NCI-H1105 (cell line): ENCODE measurements at places on chromosomes 16 and 17.
A peak's percentile ranks its signal among the peaks of the same experiment; 100 is the strongest.

GRCh38 chr16:89456419-89456959, 33.9 kb downstream of the ANKRD11 start:
- DNase-seq = no peak

DNA sequence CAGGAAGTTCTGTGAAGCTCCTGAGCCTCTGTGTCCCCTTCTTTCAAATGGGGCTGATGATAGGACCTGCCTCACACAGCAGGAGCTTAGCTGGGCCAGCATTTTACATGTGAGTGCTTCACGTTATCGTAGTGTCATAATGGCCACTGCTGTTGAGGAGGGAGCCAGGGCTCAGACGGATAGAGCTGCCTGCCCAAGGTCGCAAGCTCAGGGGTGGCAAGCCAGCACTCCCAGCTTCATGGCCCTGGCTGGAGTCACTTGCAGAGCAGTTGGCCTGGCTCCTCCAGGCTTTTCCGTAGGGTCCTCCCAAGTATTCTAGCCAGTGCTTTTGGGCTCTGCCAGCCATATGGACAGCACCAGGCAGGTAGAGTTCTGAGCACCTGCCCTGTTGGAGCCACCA, 115.1 kb downstream of the SOCS1 start:
- no peak for DNase-seq

- DNase-seq = no peak
Measured at GRCh38 chr17:68459037-68459639, 1.8 kb upstream of the WIPI1 start.

DNA sequence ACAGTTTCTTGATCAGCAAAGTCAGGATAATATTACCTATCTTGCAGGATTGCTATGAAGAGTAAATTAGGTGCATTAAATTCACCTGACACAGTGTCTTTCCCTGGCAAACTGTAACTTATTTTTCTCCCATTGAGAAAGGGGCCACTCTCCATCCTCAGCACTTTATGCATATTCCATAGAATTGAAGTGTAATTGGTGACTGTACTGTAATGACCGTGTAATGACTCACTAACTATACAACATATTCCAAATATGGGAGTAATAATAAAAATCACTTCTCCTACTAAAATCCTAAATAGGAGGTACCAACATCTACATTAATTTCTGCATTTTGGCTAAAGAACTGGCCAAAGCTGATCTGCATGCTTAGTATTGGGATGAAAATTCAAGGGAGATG, 141.9 kb upstream of the NOG start:
- DNase-seq = no peak

DNA sequence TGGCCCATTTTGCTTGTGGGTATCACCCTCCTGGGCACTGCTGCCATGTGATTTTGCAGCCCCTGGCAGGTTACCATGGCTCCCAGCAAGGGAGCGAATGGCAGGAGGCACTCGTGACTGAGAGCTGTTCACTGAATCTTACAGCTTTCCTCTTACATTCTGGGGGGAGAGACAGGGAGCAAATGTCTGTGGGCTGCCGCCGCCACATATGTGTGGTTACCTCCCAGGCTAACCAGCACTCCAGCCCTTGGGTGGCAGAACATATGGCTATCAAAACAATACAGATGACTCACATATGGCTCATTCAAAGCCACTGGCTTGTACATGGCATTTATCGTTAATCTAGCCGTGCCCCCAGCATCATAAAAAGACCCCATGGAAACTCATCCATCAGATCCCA, 19.8 kb downstream of the GTF3C1 start:
- no peak for DNase-seq

- no peak for DNase-seq
Measured at GRCh38 chr16:84973236-84973635, 38.1 kb downstream of the ZDHHC7 start.

GRCh38 chr17:358491-359151, 6.0 kb upstream of the RPH3AL start:
- DNase-seq = no peak

DNA sequence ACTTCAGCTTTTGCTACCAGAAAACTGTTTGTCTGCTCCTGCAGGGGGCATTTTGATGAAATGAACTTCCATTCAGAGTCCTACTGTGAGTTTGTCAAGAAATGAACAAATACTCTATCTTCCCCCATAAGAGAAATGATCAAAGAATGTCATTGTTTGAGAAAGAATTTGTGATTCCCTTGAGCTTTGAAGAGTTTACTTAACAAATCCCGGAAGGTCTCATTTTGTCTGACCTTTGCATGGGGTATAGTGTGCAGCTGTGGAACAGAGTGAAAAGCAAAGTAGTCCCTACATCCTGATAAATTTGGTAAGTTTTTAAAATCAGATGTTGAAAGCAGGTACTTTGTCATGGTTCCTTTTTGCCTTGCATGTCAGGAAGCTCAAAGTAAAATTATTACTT, 178.0 kb downstream of the ABCC12 start:
- no peak for DNase-seq

DNA sequence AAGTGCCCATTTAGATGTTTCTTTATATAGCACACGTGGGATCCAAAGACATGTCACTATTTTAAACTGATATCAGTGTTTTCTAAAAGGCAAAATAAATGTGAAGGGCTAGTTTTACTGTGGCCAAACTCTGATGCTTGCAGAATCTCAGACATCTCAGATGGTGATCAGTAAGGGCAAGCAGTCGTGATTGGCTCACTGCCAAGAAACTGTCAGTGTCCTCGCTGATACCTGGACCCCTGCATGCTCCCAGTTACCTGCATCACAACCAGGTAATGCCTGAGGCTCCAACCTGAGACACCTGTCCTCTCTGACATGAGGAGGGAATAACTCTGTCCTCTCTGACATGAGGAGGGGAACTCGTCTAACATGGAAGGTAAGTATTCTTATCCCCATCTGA, 114.0 kb downstream of the SPECC1 start:
- peak; percentile 28 for DNase-seq

DNA sequence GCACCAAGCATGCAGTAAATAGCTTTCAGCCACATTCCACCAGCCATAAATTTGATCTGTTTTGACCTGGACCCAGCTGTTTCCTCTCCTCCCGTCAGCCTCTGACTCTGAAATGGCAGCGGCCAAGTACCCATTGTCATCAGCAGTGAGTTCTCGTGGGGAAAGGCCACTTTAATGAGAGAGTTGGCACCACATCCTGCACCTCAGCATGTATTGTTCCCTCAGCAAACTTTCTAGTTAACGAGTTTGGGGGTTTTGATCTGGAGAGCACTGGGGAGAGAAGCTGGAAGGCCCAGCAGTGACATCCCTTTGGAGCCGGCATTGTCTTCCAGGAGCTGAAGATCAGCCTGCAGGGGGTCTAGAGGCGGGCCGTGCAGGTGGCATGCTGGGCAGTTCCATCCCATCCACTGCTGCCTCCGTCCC, 84.9 kb downstream of the RPA1 start:
- no peak for DNase-seq

DNA sequence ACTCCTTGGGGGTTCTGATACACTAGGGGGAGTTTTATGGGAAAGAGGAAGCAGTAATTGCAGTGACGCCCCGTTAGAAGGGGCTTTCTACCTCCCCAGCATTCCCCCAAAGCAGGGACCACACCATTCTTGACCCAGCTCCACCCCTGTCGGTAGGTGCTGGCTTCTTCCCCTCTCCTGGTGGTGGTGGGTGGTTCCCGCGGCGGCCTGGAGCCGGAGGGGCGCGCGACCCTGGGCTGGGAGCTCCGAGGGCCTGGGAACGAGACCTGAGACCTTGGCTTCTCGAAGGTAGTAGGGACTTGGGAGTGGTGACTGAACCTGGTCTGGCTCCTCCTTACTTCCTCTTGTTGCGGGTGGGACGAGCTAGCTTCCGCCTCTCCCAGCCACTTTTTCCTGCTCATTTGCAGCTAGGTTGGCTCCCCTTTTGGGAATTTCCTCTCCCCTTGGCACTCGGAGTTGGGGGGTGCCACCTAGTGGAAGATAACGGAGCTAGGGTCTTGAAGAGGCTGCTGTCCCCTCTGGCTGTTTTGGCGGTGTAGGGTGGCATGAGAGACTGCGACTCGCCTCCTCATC, 438 bp downstream of the GRN start:
- peak; percentile 68 for DNase-seq

DNA sequence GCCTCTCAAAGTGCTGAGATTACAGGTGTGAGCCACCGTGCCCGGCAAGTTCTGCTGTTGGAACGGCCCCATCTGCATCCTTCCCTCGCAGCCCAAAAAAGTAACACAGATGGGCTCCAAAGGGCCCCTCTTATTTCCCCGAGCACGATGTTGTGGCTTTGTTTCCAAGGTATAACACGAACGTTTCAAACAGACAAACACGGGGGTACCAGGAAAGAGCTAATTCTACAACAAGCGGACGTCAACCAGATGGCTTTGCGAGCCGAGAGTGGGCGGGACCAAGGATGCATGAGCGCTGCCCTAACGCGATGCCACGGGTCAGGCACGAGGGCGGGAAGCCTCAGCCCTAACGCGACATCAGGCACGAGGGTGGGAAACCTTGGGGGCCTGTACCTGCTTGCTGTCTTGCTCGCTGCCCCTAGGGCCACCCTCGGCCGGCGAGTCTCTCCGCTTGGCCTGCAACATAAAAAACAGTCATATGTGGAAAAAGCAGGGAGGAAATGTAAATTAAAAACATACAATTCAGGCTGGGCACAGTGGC, 24.2 kb downstream of the UNKL start:
- DNase-seq = no peak

GRCh38 chr16:64012166-64012565, 1109.7 kb downstream of the CDH11 start:
- no peak for DNase-seq

DNA sequence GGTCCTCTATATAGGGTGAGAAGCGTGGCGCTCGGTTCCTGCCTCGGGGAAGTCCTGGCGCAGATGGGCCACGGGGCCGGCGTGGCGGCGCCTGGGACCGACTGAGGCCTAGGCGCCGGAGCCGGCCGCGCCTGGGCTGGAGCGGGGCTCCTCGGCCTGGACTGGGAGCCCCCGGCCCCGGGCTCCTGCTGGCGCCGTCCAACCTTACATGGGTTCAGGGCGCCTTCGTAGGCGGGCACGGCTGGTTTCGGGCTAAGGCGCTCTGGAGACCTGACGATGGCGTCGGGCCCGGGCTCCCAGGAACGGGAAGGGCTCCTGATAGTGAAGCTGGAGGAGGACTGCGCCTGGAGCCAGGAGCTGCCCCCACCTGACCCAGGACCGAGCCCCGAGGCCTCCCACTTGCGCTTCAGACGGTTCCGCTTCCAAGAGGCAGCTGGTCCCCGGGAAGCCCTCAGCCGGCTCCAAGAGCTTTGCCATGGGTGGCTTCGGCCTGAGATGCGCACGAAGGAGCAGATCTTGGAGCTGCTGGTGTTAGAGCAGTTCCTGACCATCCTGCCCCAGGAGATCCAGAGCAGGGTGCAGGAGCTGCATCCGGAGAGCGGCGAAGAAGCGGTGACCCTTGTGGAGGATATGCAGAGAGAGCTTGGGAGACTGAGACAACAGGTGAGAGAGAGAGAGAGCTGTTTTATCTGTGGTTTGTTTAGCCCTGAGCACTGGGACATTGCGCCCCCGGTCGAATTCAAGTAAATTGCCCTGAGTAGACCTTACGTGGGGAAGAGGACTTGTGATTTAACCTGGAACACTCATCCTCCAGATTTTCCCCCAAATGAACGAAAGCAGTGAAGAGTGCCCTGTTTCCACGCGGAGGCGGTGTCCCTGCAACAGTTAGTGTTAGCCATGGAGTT, 504 bp downstream of the ZNF263 start:
- DNase-seq = no peak

DNA sequence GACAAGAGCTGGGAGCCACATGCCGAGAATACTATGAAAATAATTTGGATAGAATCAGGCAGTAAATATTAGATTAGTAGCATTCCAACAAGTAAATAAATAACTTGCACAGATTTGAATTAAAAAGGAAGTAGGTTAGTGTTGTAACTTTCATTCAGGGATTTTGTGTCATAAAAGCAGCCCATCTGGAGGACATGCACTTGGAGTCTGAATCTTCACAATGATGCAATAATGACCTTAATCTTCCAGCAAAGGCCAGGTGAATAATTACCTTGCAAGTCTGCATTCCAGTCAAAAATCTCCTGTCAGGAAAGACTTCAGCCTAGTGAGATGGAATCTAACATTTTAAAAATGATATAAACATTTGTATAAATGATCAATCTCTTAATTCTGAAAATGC, 518.1 kb downstream of the KCNJ2 start:
- DNase-seq = no peak

GRCh38 chr17:48995974-48996721, 1.0 kb upstream of the IGF2BP1 start:
- peak; percentile 30 for DNase-seq

DNA sequence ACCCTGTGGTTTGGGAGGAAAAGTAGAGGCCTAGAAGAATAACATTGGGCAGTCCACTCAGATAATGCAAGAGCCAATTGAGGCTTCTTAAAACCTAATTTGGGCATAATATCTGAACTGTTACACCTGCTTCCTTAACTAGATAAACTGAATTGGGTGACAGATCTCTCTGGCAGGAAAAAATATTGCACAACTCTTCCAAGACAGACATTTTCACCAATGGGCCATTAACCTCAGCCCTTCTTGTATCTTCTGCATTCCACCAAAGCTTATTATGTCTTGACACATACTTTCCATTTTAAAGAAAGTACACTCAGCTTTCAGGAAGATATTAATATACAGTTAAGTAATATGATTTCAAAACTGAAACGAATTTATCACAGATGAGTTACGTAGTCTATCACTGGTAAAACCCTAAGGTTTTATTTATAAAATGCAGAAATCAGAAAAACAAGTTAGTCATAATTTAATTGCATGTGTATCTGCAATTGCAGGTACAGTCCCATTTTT, 79.9 kb upstream of the MON1B start:
- DNase-seq = no peak

- peak; percentile 98 for DNase-seq
Measured at GRCh38 chr17:42388381-42389134, at the start of gene STAT3. STAT3 (minus strand) TSS chr17:42388442; CDS start chr17:42348516, 39,926 bp downstream.

GRCh38 chr16:80552277-80552676, 11.5 kb downstream of the DYNLRB2 start:
- no peak for DNase-seq

GRCh38 chr16:30658731-30659506, 688 bp downstream of the FBRS start:
- peak; percentile 95 for DNase-seq

GRCh38 chr16:66968847-66969246, 7.8 kb downstream of the CES3 start:
- no peak for DNase-seq

DNA sequence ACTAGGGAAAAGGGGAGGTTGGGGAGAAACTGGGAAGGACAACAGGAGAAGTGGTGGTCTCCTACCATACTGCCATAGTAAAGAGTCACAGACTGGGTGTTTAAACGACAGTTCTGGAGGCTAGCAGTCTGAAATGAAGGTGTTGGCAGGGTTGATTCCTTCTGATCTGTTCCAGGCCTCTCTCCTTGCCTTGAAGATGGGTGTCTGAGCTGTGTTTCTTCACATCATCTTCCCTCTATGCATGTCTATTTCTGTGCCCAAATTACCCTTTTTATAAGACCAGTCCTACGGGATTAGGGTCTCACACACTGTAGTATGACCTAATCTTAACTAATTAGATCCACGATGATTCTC, 79.8 kb upstream of the TMEM97 start:
- no peak for DNase-seq

GRCh38 chr17:27525836-27526603, 69.8 kb downstream of the KSR1 start:
- DNase-seq = no peak

- no peak for DNase-seq
Measured at GRCh38 chr17:48612456-48612853, 1.6 kb upstream of the HOXB7 start.
